ENCODE measurements at places on chromosomes 2 and 18. TPM values are rescaled to one million over a fixed set of nuclear protein-coding genes. Genes with fewer than 3 reads are reported as not detected.
A peak's percentile ranks its signal among the peaks of the same experiment; 100 is the strongest.

The EML6 gene
- total RNA-seq, result 0.54 TPM

DNA sequence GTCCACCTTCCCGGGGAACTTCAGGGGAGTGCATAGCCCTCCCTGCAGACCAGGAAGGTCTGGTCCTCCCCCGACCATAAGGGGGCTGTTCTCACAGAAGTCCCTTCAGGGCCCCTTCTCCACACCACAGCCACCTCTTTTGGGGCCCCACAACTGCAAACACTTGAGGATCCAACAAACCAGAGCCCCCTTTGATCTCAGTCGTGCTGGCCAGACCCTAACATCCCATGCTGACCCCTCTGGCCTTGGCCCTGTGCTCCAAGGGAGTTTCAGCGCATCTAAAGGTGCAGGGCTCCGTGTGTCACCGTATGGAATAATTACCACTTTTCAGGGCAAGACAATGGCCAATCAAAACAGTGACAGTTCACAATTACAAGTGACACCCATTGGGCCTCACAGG, 57.7 kb downstream of the ADNP2 start:
- H3K27ac ChIP-seq, result no peak overlapping the region
- no peaks in the 10 kb centered on the region for H3K4me1 ChIP-seq
- DNase-seq, result no peak

DNA sequence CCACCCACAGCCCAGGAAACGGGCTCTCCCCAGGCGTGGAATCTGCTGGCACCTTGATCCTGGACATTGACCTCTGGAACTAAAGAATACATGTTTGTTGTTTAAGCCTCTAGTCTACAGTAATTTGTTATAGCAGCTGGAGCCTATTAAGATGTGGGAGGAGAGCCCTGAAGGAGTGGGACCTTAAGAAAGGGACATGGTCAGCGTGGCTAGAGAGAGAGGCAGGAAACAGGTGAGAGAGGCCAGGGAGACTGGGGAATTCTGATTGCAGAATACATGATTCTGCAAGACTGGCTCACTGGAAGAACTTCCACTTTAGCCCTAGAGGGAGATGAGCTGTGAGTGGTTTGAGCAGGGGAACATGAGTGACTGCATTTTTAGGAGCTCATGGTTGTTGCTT, 83.2 kb downstream of the CD8B2 start:
- H3K4me1 ChIP-seq, result peaks cover 16% of the 10 kb centered on the region
- DNase-seq, result no peak
- H3K27ac ChIP-seq, result no peak overlapping the region
- H3K36me3 ChIP-seq, result no peaks in the 10 kb centered on the region
- no peak overlapping the region for H3K4me3 ChIP-seq
- no peaks in the 10 kb centered on the region for H3K27me3 ChIP-seq

- no peak for DNase-seq
- H3K4me1 ChIP-seq, result no peaks in the 10 kb centered on the region
- no peak overlapping the region for H3K4me3 ChIP-seq
- H3K36me3 ChIP-seq, result no peaks in the 10 kb centered on the region
- H3K27me3 ChIP-seq, result no peaks in the 10 kb centered on the region
Observed at GRCh38 chr18:34085140-34085739, 139.5 kb downstream of the NOL4 start.

The FOXI3 gene
- not detected for total RNA-seq

GRCh38 chr18:11425211-11425610, 184.2 kb upstream of the SLC35G4 start:
- no peaks in the 10 kb centered on the region for H3K36me3 ChIP-seq
- H3K27ac ChIP-seq, result no peak overlapping the region
- H3K27me3 ChIP-seq, result no peaks in the 10 kb centered on the region
- H3K4me3 ChIP-seq, result no peak overlapping the region
- no peaks in the 10 kb centered on the region for H3K4me1 ChIP-seq

- H3K4me1 ChIP-seq, result no peaks in the 10 kb centered on the region
- H3K4me3 ChIP-seq, result no peak overlapping the region
- no peak overlapping the region for H3K27ac ChIP-seq
- no peaks in the 10 kb centered on the region for H3K27me3 ChIP-seq
Observed at GRCh38 chr2:156110890-156111289, 221.6 kb downstream of the NR4A2 start.

The CIB4 gene
- total RNA-seq, result not detected

GRCh38 chr2:25541378-25541777, 132.0 kb downstream of the DTNB start:
- H3K4me1 ChIP-seq, result no peaks in the 10 kb centered on the region
- H3K4me3 ChIP-seq, result no peak overlapping the region
- no peak for DNase-seq
- H3K27me3 ChIP-seq, result no peaks in the 10 kb centered on the region
- H3K36me3 ChIP-seq, result no peaks in the 10 kb centered on the region

The TCF7L1 gene
- 0.06 TPM for total RNA-seq

GRCh38 chr2:3466482-3466863, 52.9 kb downstream of the ADI1 start:
- peaks cover 11% of the 10 kb centered on the region for H3K36me3 ChIP-seq
- no peak overlapping the region for H3K27ac ChIP-seq
- peaks cover 5% of the 10 kb centered on the region for H3K4me1 ChIP-seq
- no peaks in the 10 kb centered on the region for H3K27me3 ChIP-seq
- no peak for DNase-seq
- H3K4me3 ChIP-seq, result no peak overlapping the region

DNA sequence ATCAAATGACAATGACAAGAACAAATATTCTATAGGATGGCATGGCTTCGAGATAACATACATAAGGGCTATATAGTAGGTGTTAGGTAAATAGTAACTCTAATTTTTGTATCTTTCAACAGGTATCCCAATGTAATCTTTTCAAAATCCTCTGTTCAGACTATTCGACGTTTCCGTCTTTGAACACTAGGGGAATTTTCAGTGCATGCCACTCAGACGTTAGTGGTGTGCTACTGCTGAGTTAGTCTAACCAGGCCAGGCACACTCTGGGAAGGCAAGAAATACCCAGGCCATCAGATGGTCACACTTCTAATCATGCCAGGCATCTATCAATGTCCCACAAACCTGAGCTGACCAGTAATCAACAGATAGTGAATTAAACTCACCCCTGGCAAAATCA, 14.6 kb upstream of the CREG2 start:
- H3K4me1 ChIP-seq, result peaks cover 6% of the 10 kb centered on the region
- H3K36me3 ChIP-seq, result no peaks in the 10 kb centered on the region
- DNase-seq, result no peak

DNA sequence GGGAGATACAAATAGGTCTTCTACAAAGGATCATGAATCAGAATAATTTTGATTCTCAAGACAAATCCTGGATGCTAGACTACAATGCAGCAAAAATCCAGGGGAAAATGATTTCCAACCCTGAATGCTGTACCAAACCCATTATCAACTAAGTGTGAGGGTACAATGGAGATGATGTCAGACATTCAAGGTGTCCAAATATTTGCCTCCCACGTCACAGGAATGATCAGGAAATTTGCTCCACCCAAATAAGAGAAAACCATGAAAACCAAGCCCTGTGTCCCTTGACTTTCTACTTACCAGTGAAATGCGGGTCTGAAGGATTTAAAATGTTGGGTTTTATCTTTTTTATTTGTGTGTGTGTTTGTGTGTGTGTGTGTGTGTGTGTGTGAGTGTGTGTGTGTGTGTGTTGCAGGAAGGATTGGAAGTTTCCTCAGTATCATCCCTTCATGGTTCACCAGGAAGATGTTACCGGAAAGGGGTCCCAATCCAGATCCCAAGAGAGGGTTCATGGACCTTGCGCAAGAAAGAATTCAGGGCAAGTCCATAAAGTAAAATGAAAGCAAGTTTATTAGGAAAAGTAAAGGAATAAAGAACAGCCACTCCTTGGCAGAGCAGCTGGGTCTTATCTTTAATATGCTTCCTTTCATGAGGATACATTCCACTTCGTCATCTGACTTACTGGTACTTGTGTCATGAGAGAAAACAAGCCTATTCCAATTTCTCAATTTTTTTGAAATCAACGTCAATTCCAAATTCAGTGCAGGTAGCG, 61.1 kb upstream of the ID2 start:
- no peak overlapping the region for H3K4me3 ChIP-seq
- DNase-seq, result no peak
- H3K4me1 ChIP-seq, result no peaks in the 10 kb centered on the region
- no peak overlapping the region for H3K27ac ChIP-seq
- H3K27me3 ChIP-seq, result peaks cover 3% of the 10 kb centered on the region

DNA sequence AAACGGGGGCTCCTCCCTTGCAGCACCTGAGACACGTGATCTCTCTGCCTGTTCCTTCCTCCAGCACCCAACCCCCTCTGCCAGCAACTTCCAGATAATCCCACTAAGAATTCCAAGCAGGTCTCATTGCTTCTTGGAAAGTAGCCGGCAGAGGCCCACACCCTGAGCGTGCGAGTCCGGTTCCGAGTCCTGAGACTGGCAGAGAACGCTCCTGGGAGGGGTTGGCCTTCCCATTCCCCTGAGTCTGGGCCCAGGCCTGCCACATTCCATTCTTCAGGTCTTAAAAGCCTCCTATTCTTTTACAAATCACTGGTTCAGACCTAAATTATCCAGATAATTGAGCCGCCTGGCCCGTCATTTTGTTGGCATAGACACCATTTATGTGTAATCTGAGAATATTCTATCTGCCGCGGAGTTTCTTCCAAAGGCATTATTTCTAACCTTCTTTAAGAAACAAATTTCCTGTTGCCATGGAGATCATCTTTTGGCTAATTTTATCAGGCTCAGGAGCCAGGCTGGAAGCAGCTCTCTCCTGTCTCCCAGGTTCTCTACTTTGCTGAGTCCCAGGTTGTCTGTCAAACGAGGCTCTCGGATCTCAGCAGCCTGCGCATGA, 165.4 kb downstream of the MYCN start:
- H3K36me3 ChIP-seq, result no peaks in the 10 kb centered on the region
- no peaks in the 10 kb centered on the region for H3K27me3 ChIP-seq
- H3K4me3 ChIP-seq, result no peak overlapping the region
- no peaks in the 10 kb centered on the region for H3K4me1 ChIP-seq

GRCh38 chr2:152961351-152961750, 242.9 kb downstream of the ARL6IP6 start:
- no peak overlapping the region for H3K4me3 ChIP-seq
- H3K4me1 ChIP-seq, result no peaks in the 10 kb centered on the region
- DNase-seq, result no peak
- H3K27me3 ChIP-seq, result no peaks in the 10 kb centered on the region

DNA sequence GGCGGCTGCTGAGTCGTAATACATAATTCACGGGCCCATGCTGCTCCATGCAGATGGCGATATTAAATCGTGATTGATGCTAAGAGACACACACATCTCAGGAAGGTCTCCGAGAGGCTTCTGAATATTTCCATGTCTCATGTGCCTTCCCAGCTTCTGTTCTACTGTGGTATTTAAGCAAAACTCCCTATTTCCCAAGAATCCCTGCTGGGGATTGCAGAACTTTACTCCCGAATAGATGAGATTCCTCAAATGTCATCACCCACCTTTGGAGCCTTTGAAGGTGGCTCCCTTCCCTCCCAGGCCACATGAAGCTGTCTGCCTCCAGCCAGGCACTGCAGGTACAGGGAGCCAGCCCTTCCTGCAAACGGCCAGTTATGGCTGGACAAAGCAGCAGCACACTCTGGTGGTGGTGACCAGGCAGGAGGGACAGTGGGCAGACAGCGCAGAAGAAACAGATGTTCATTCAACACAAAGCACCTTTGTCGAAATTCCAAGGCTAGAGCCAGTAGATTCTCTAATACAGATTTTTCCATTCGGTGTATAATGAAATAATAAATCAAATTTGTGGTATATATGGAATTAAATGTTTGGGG, 14.1 kb downstream of the NRP2 start:
- no peak for DNase-seq
- H3K4me3 ChIP-seq, result no peak overlapping the region
- H3K27me3 ChIP-seq, result peaks cover 4% of the 10 kb centered on the region
- H3K36me3 ChIP-seq, result no peaks in the 10 kb centered on the region
- peaks cover 5% of the 10 kb centered on the region for H3K4me1 ChIP-seq
- H3K27ac ChIP-seq, result no peak overlapping the region

- H3K4me1 ChIP-seq, result peaks cover 4% of the 10 kb centered on the region
- H3K27ac ChIP-seq, result no peak overlapping the region
- peaks cover 43% of the 10 kb centered on the region for H3K36me3 ChIP-seq
- no peaks in the 10 kb centered on the region for H3K27me3 ChIP-seq
- no peak overlapping the region for H3K4me3 ChIP-seq
- DNase-seq, result no peak
Observed at GRCh38 chr2:75287624-75288316, 88.5 kb upstream of the TACR1 start.

DNA sequence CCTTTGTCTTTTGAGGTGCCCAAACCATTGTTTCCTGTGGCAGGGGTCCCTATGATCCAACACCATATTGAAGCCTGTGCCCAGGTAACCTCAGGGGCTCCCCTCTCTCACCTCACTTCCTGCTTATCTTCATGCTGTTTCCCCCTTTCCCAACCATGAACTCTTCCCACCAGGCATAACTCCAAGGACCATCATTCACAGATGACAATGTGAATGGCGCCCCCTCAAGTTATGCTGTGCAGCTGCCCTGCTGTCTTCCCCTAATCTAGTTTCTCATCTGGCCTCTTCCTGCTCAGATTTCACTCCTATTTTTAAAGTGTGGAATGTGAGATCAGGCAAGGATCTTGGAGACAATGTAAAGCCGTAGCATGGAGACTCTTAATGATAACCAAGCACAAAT, 1.4 kb downstream of the GMPPA start:
- H3K4me3 ChIP-seq, result peak overlapping the region; percentile 94
- peaks cover 31% of the 10 kb centered on the region for H3K4me1 ChIP-seq
- DNase-seq, result no peak
- H3K27ac ChIP-seq, result no peak overlapping the region
- peaks cover 13% of the 10 kb centered on the region for H3K36me3 ChIP-seq

DNA sequence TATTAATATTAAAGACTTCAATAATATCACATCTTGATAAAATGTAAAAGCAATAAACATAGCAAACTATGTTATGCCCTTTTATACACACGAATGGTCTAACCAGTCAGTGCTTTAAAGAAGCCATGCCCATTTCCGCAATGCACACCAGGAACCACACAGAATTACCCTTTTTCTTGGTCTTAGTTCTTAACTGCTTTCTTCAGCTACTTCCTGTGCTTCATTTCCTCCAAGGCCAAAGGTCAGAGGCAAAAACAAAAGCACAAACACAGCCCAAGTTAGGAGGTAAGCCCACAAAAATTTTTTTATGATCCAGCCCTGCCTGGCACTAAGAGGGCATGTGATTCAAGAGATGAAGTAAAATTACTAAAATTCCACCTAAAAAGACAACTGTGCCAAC, 267.2 kb downstream of the FBXO15 start:
- DNase-seq, result no peak
- H3K4me1 ChIP-seq, result no peaks in the 10 kb centered on the region
- no peaks in the 10 kb centered on the region for H3K36me3 ChIP-seq
- no peaks in the 10 kb centered on the region for H3K27me3 ChIP-seq
- no peak overlapping the region for H3K27ac ChIP-seq

- peaks cover 8% of the 10 kb centered on the region for H3K4me1 ChIP-seq
- no peaks in the 10 kb centered on the region for H3K27me3 ChIP-seq
- no peak overlapping the region for H3K4me3 ChIP-seq
Observed at GRCh38 chr2:226767056-226767813, 32.4 kb downstream of the IRS1 start.

The PROKR1 gene
- total RNA-seq, result 0.60 TPM

GRCh38 chr2:207881902-207882301, 112.2 kb upstream of the FZD5 start:
- H3K4me1 ChIP-seq, result peaks cover 3% of the 10 kb centered on the region
- H3K4me3 ChIP-seq, result no peak overlapping the region
- peaks cover 6% of the 10 kb centered on the region for H3K36me3 ChIP-seq
- H3K27me3 ChIP-seq, result no peaks in the 10 kb centered on the region

The GLI2 gene
- not detected for total RNA-seq

Measured in activated naive CD8-positive, alpha-beta T cell treated with anti-CD3 and anti-CD28 coated beads for 36 hours (primary cell).